ENCODE measurements at places on chromosomes 4 and X.

- DNase-seq: no peak
Observed at GRCh38 chrX:136030303-136031191, 45.3 kb downstream of the SLC9A6 start.

- DNase-seq: no peak
Observed at GRCh38 chr4:88693792-88694191, 3.8 kb downstream of the NAP1L5 start.

DNA sequence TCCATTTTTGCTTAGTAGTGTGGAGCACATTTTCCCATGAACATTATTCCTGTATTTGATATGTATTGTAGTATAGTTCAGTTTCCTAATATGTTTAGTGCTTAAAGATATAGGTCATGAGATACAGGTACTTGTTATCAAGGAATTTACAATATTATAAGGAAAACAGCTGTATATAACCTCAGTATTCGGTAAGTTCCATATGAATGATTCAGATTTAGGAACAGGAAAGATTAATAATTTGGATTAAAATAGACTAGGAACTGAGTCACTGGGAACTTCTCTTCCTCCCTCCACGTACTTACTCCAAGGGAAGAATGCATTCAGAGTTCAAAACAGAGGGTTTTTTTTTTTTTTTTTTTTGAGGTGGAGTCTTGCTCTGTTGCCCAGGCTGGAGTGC lies 20.0 kb downstream of the DIAPH2 start:
- no peak for DNase-seq

- no peak for DNase-seq
Observed at GRCh38 chr4:27248829-27249228, 388.2 kb downstream of the STIM2 start.

DNA sequence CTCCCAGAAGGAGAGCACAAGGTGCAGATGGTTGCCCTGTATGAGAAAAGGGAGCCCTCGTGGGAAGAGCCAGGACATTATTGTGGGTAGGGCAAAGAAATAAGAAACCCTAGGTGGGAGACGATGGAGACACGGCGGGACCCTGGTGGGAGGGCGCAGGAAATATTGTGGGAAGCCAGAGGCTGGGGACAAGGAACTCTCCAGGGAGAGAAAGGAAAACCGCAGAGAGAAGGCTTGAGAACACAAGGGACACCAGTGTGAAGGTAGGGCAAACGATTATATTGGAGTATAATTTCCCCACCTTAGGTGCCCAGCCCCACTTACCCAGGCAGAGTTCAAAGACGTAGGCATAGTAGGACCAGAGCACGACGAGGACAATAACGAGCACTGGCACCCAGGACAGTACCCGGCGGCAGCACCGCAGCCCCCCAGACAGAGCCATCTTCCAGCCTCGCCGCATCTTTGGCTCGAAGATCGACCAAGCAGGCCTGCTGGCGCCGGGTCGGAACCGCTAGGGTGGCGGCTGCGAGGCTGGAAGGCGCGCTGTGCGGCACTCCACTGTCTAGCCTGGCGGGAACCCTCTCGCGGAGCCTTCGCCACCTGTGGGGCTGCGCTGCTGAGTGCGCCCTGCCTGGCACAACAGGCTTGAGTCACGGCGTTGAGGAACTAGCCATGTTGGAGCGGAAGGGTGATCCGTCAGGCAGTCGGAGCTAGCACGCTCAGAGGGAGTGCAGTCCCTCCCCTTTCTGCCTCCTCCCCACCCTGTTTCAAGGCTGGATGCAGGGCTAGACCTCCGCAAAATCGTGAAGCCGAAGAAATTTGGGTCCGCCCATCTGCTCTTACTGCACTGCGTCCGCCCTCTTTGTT lies at the start of gene ZDHHC15:
Gene ZDHHC15, minus strand, starts transcription at position 473 of the 867 bp plus-strand sequence. Its CDS starts 13 bp downstream, at position 460.
- no peak for DNase-seq

- peak; percentile 37 for DNase-seq
Observed at GRCh38 chr4:40629401-40630334, at the start of gene RBM47. TSS of gene RBM47 (minus strand) at chr4:40629864. CDS start at chr4:40438893, 190,971 bp downstream.

DNA sequence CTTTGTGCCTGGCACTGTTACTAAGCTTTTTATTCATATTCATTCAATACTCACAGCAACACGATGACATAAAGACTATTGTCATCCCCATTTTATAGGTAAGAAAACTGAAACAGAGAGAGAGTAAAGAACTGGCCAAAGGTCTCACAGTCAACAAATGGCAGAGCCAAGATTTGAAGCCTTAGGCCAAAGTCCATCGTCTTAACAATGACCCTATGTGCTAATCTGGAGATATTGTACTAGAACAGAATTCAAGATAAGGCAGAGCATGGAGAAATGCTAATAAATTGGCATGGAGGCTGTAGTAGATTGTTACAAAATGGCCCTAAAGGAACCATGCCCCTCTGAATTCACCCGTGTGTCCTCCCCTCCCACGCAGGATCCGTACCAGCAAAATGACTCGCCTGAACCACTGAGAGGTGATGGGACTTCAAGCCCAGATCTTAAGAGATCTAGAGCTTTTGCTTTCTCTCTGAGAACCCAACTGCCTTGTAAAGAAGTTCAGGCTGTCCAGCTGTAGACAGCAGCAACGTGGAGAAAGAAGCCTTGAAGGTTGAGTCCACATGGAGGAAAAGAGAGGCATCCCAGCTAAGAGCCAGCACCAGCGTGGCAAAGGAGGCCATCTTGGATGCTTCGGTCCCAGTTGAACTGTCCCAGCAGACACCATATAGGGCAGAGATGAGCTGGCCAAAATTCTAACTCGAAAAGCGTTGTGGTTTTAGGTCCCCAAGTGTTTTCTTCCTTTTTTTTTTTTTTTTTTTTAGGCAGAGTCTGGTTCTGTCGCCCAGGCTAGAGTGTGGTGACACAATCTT lies 52.8 kb upstream of the RBM47 start:
- no peak for DNase-seq

- no peak for DNase-seq
Observed at GRCh38 chrX:124940531-124940930, 379.1 kb upstream of the TEX13C start.

DNA sequence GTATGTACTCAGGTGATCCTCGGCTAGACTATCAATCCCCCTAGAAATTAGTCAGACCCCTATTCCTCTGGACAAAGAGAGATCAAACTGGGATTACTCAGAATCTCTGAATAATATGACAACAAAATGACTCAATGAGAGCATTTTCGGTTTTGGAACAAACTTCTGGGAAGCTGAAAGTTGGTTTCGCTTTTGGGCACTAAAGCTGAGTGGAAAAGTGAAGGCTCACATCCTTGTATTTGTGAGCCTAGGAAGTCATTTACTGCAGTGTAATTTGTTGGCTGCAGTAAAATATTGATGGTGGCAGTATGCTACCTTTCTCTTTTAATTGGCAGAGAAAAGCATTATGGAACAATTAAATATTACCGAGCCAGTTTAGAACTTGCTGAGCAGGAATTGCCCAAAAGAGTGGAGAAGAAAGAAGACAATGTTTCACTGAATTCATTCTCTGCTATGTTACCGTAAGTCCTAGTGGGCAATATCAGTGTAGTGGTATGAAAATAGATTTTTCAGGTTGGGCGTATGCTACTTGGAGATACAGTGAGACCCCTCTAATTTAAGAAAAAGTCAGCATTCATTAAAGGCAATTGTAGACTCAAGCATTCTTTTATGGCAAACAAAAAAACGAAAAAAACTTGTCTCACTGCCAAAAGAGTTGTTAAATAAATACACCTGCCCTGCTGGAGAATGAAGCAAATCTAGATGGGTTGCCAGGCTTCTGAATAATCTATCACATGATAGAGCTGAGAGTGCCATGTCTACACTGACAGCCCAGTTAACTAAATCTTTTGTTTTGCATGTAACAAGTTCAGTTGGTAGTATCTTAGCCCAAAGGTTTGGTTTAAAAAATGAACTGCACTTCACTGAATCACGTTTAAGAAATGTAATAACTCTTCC lies 69.6 kb downstream of the AGTR2 start:
- peak; percentile 7 for DNase-seq

GRCh38 chrX:1421433-1422134 lies 29.7 kb upstream of the SLC25A6 start:
- DNase-seq: no peak

DNA sequence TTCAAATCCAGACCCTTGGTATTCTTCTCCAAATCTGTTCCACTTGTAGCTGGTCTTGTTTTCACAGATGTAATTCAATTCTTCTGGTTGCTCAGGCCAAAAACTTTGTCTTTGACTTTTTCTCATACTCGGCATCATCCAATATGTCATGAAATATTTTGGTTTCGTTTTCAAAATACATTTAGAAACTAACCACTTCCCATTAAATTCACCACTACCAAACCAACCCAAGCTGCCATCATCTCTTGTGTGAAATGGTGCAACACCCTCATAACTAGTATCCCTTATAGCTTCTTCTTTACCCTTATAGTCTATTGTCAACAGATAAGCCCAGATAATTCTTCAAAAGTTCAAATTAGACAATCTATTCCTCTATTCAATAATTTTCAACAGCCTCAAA lies 192.1 kb downstream of the PRR32 start:
- DNase-seq: no peak

GRCh38 chrX:154607370-154607769 lies 11.7 kb downstream of the CTAG1B start:
- DNase-seq: no peak

DNA sequence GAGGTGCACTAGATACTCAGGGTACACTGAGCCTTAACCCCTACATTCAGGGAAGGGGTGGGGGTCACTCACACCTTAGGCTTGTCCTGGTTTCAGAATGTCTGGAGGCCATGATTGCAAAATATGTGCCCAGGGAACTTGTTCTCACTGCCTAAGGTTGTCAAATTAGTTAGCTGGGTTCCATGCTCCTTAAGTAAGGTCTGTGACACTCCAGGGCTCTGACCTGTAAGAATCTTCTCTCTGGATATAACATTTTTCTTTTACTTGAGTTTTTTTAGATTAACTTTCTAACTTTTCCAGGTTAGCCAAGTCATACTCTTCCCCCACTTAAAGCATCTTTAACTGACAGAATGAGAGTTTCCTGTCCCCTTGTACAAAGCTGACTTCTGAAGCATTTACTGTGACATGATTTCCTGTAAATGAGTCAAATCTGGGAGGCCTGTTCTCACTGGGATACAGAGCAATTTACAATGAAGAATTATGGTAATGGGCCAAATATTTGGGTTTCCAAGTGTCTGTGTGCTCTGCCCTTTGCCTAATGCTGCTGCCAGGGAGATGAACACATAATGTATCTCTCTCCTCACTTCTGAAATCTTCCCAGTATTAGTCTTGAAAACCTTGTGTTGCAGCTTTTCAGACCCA lies 101.7 kb downstream of the GATB start:
- peak; percentile 6 for DNase-seq

- no peak for DNase-seq
Observed at GRCh38 chrX:154349359-154349935, 25.0 kb downstream of the FLNA start.

- DNase-seq: no peak
Observed at GRCh38 chr4:104868958-104869357, 277.7 kb upstream of the TET2 start.

DNA sequence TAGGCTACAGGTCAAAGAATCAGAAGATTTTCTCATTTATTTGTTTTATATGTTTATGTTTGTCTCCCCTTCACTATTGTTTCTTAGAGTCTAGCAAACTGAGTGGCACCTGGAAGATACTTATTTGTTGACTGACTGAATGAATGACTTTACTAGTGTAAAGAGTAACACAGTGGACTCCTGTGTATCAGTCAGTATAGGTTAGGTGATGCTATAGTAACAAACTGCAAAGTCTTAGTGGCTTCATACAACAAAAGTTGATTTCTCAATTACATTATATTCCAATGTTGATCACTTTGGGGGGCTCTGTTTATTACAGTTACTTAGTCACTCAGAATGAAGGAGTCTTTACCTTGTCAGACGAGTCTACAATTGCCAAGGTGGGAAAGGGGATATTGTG lies 76.6 kb downstream of the DCK start:
- DNase-seq: no peak
